T-helper 1 cell (primary cell): ENCODE measurements at places on chromosomes 5 and 9.
A peak's percentile ranks its signal among the peaks of the same experiment; 100 is the strongest.

DNA sequence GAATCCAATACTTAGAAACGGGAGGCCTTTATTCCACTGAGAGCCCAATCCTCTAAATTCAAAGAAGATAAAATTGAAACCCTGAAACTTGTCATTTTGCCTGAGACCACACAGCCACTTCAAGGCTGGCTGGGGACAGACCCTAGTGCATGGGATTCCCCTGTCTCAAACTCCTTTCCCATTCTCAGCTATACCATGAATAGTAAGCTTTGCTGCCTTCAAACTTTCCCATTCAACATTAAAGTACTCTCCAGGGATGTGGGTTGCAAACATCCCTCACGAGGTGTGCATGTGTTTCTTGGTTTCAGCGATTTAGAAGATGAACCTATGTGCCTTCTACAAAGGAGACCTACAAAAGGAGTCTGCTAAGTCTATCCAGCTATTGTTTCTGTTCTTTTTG, 64.6 kb downstream of the GABRB2 start:
- no peak for DNase-seq

DNA sequence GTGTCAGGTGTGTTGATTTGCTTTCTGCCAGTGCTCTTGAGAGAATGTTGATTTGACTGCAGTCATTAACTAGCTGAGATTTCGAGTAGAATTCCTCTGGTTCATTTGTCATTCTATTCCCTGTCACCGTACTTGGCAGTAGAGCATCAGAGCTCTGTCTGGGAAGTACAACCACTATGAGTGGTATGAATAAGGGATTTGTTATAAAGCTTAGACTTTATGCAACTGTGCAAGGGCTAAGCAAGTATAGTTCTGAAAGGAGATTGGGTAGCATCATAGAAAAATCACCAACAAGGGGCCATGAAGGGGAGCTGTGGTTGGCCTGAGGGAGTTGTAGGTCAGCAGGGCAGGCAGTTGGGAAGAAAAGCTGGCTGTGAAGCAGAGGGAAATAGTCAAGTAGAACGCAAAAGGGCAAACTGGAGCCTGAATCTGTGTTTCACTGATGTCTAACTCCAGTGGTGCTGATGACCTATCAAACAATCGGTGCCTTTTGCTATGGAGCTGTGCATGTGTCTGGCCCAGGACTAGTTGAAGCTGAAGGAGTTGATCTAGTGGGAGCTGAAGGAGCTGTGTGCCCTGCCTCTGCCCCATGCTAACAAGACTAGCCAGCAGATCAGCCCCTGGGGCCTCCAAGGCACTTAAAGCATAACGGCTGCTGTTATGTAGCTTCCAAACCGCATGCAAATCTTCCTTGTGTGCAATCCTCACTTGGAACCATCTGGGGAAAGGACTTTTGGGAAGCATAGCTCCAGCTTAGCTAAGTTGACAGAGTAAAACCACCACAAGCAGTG, 110.0 kb downstream of the SLC28A3 start:
- DNase-seq, result no peak

- DNase-seq, result no peak
These were observed 79.2 kb downstream of the ATP10B start for GRCh38 chr5:160772854-160773253.

DNA sequence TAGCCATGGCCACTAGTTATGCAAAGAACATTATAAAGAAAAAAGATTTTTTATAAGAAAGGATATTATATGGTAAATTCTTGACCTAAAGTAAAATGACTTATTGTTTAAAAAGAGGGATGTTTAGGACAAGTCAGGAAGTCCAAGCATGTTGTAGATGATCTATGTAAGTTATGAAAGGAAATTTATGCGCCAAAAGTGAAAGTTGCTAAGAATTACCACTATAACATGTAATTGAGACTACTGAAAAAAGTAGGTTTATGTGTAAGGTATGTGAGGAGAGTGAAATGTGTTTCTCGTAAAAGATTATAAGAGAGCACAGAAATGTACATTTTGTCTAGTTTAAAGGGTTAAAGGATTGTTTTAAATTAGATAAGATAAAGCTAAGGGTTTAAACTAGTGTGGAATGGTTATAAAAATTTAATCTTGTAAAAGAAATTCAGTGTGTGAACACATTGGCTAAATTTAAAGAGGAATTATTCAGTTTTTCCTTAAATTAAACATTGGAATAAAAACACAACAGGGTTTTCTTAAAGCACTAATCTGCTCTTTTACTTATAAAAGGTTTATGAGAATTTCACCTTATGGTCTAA, 1100.4 kb upstream of the EDIL3 start:
- DNase-seq, result no peak

DNA sequence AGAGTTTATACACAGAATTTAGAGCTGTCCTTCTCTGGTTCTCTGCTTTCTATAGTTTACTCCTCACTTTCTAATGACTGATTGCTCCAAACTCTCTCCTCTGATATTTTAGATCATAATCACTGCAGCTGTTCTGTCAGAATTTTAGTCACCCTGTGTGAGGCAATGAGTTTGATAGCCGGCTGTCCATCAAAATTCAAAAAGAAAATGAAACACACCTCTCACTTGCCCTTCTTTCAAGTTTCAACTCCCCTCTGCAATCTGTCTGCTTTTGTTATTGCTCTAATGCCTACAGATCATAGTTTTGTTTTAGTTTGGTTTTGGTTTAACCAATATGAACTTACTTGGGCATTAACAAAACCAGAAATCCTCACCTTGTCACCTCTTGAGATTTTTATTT, 23.3 kb upstream of the ABLIM3 start:
- no peak for DNase-seq

DNA sequence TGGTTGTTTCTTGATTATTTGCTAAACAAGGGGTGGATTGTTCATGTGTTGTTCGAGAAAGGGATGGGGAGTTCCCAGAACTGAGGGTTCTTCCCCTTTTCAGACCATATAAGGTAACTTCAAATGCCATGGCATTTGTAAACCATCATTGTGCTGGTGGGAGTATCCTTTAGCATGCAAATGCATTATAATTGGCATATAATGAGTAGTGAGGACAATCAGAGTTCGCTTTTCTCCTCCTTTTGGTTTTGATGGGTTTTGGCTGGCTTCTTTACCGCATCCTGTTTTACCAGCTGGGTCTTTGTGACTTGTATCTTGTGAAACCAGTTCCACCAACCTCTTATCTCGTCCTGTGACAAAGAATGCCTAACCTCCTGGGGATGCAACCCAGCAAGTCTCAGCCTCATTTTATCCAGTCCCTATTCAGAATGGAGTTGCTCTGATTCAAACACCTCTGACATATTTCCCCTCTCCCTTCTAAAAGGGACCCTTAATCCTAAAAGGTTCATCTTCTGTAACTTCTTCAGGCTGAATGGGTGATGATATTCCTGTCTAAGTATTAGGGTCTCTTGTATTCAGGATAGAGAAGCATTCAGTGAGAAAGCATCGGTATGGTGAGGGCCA, 8.7 kb upstream of the FBN2 start:
- DNase-seq, result no peak

DNA sequence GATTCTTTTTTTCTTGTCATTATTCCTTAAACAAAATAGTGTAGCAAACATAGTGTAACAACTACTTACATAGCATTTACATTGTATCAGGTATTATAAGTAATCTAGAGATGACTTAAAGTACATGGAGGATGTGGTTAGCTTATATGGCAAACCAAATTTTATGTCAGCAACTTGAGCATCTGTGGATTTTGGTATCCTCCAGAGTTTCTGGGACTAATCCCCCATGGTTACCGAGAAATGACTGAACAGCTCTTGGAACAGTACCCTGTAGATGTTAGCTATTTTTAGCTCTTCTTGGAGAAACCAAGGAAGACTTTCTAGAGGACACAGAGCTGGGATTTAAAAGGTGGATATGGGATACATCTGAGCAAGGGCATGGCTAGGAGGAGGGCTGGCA, 157.6 kb upstream of the KLF4 start:
- no peak for DNase-seq

GRCh38 chr5:107385708-107386107, 285.0 kb downstream of the EFNA5 start:
- no peak for DNase-seq

DNA sequence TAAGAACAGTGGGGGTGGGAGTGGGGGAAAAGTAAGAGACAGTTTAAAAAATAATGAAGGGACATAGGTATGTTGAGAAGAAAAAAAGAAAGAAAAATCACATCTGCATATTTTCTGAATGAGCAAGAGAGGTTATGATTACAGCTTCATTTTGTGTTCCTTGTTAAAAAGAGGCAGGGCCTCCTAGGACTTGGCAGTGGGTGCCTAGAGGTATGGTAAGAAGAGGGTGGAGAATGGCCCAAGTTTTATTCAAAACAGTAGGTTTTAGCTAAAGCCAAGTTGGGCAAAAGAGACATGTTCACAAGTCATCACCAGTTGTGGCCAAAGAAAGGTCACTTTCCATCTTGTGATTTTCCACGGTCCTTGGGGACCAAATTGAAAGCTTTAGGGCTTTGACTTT, 643.4 kb downstream of the CCDC171 start:
- DNase-seq, result no peak

DNA sequence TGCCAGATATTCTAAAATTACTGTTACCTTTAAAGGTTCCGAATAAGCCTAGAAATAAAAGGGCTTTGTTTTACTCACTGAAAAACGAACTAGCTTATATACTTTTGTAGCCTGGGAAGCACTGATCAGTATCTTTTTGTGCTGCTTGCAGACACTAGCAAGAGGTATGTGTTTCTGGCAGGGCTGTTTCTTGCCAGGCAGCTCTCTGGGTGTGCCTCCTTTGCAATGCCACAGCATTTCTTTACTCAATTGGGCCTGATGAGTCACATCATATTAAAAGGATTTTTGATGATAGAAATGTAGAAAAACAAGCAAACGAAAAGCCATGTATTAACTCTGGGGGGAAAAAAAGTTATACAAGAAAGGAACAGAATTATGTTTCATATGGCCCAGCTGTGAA, 35.6 kb downstream of the CD180 start:
- no peak for DNase-seq

- DNase-seq, result no peak
These were observed 141.0 kb upstream of the NUDT12 start for GRCh38 chr5:103703617-103704016.

DNA sequence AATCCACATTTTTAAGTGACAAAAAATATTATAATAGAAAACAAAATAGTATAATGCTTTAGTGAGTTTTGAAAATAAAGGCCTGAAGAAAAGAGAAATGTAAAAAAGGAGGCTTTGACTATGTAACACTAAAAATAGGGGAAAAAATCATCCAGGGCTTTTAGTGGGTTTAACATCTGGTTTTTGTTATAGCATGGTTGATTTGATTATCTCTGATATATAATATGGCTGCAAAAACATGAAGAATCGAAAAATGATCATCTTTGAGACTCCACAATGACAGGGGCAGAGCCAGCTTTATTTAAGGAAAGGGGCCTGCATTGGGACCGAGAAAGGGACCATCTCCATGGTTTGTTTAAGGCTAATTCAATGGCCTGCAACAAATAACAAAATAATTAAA, 393.8 kb downstream of the PLK2 start:
- no peak for DNase-seq

GRCh38 chr5:148029131-148029530, 34.6 kb upstream of the SPINK5 start:
- DNase-seq, result no peak

- DNase-seq, result no peak
These were observed 110.5 kb downstream of the TMEM232 start for GRCh38 chr5:110616009-110616408.

GRCh38 chr9:136725612-136726011, 13.2 kb downstream of the DIPK1B start:
- DNase-seq, result no peak

GRCh38 chr5:112895682-112896081, 26.3 kb downstream of the REEP5 start:
- no peak for DNase-seq

- DNase-seq, result no peak
These were observed 76.4 kb upstream of the ARAP3 start for GRCh38 chr5:141758310-141758998.

- no peak for DNase-seq
These were observed 267.6 kb upstream of the TNC start for GRCh38 chr9:115385383-115386122.

GRCh38 chr9:114050646-114051045, 27.5 kb downstream of the AMBP start:
- DNase-seq, result no peak

DNA sequence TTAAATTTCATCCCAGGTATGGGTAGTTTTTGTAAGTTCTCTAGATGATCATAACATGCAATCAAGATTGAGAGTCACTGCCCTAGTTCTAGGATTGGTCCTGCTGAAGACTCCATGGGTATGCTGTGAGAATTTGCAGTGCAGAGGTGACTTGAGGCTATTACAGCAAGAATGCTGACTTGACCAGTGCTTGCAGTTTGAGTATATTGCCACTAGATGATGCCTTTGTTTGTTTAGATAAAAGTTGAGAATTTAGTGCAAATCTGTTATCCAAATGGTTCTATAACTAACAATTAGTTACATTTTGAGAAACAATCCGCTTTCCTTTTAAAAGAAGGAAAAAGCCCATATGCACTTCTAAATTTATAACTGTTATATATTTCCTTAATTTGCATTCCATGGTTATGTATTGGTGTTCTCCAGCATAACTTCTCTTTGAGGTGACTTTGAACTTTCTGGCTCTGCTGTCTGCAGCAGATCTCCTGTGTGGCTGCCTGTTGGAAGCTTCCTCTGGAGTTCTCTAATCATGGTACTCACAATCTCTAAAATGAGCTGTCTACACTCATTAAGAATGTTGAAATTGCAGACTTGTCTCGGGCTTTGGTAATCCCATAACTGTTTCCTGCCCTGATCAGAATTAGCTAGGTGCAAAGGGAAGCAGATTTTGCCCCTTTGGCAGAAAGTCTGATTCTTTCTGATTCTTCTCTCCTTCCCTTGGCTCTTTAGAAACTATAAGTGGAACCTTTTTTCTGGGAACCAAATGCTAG, 24.9 kb downstream of the MELK start:
- peak; percentile 8 for DNase-seq

DNA sequence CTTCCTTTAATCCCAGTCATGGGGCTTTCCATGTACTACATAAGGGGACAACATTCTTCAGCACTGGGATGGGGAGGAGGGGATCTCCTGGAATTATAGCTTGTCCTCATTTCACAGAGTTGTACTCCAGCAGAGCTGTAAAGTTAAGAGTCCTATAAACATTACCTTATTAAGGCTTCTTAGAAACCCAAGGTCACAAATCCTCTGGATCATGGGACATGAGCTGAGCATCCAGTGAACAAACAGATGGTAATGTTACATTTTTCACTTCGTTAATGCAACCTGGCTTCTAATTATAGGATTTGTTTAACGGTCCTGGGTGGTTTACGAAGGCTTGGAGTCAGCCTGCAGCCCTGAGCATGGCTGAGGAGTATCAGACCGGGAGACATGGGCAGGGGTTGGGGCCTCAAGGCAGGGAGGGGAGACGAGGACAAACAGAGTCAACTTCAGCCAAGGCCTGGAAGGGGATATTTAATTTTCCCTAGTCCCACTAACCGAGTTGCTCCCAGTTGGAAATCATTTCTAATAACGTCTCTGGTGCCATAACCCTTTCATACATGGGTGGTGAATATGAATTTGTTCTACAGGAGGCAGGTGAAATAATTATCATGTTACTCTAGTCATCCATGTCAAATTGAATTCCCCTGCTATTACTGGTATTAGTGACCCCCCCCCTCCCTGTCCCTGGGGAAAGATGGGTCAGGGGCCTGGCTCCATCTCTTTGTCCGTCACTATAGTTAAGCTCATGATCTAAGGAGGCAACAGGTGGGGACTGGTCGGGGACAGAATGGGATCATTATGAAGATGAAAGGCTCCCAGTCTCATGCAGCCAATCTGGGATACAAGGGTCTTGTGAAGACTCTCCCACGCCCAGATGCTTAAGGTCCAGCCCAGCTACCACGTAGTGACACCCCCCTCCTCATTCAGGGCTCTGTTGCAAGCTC, 10.7 kb upstream of the IL17B start:
- no peak for DNase-seq

- DNase-seq, result no peak
These were observed 73.4 kb downstream of the SGCD start for GRCh38 chr5:156400231-156400986.
